ENCODE measurements at places on chromosomes 12 and 14.

DNA sequence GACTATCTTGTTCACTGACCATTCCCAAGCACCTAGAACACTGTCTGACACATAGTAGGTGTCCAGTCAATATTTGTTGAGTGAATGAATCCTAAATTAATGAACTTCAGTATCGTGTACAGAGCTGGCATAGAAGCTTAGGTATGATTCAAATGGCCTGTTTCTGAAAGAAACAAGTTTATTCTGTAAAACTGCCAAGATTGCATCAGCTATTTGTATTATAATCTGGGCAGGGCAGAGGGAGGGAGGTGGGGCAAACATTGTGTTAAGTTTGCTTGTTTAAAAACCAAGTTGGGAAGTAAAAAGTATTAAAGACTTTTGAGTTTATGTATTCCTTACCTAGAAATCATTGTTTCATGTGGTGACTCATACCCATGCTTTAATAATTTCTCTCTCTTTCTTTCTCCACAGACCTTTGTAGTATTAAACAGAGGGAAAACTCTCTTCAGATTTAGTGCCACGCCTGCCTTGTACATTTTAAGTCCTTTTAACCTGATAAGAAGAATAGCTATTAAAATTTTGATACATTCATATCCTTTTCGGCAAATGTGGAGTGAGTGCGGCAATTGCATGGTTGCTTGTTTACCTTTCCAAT lies 92.8 kb downstream of the SCN8A start:
- DNase-seq, result no peak

GRCh38 chr14:99937475-99938244 lies 127.6 kb upstream of the EVL start:
- no peak for DNase-seq

GRCh38 chr14:92702441-92702918 lies 45.9 kb downstream of the LGMN start:
- peak; percentile 53 for DNase-seq

- no peak for DNase-seq
Observed at GRCh38 chr14:99242816-99243721, 28.9 kb downstream of the BCL11B start.

DNA sequence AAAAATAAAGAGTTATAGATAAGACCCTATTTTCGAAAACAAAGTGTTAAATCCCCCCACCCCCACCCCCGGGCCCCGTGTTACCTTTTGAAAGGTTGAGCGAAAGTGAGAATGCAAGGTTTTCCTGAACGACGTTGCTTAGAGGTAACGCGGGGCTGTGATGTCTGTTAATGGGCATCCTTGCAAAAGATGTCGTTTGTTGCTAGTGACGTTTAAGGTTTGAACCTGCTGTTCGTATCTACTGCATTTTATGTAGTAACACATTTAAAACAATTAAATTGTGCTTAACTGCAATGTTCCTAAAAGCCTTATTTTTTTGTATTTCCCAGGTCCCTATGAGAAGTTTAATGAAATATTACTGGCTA lies 1.2 kb downstream of the CPSF6 start:
- DNase-seq, result no peak

GRCh38 chr12:19633194-19633593 lies 193.9 kb downstream of the AEBP2 start:
- DNase-seq, result no peak

GRCh38 chr12:60269611-60270269 lies 673.9 kb downstream of the SLC16A7 start:
- DNase-seq, result no peak

- DNase-seq, result no peak
Observed at GRCh38 chr12:107447336-107447735, 238.3 kb upstream of the PWP1 start.

DNA sequence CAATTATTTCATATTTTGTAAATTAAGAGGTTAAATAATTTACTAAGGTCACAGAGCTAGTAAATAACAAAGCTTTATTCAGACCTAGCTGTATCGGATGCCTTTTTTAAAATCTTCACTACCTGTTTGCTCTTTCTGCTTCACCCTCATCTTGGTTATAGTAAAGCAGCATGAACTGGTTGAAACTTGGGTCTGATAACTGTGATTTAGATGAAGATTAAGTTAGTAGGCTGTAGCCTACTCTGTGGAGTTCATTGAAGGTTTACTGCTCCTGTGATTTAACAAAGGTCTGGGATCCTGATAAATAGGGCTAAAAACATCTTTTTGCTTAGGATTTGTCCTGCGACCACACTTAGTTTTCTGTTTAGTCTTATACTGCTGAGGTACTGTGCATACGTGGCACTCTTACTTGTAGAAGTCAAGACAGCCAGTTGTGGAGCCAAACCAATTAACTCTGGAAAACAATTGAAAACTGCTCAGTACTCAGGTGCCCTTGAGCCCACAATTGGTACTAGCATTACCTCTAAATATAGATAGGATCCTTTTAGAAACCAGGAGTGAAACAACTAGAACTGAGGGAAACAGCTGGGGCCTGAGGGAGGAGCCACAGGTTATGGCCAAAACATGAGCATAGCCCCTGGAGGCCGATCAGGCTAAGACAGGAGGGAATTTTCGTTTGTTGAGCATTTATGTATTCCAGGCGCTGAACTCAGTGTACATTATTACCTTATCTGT lies 2.3 kb downstream of the SPATS2 start:
- DNase-seq, result no peak

DNA sequence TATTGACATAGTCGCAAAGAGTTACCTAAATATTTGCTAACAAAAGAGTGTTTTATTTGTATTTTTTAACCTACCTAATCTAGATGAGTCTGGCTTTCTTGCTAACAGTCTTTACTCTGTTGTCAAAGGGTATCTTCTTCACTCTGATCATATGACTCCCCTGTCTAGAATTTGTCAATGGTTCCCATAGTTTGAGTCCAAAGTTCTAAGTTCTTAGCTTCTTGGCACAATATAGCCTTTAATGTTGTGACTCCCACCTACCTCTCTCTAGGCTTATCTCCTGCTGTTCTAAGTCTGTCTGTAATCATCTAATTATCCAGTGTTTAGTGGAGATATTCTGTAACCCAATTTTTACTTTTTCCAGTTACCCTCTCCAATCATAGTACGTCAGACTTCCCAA lies 104.3 kb upstream of the PDE3A start:
- no peak for DNase-seq
